CD4-positive, alpha-beta T cell treated with Interferon gamma for 1 hour (primary cell): ENCODE measurements at places on chromosomes 1 and 21.

GRCh38 chr1:169106921-169107602 is 572 bp downstream of the ATP1B1 start:
- no peak for DNase-seq

DNA sequence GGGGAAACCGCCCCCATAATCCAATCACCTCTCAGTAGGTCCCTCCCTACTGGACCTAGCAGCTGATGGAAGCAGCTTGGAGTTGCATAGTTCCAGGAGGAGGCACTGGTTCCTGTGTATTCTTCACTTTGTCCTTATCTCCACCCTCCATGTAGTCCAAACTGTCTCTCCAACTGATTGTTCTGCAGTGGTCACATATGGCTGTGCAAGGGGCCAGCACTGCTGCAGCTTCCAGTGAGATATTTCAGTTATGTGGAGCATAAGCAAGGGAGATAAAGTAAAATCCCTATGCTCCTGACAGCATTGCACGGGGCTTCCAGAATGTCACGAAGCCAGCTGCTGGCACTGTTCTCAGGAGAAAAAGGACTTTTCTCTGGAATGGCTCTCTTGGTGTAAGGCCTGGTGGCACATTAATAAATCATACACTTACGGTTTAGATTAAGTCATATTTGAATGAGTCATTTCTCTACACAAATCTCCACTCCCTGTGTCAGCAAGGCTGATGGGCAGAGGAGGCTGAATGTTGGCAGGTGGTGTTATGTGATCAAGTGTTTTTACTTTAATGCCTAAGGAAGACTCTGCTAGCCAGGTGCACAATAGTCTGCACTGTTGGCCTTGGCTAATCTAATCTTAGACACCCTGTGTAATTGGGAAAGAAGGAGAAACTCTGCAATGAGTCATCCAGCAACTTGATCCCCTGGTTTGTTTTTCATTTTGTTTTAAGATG is 93.4 kb downstream of the KCNK1 start:
- DNase-seq = no peak

DNA sequence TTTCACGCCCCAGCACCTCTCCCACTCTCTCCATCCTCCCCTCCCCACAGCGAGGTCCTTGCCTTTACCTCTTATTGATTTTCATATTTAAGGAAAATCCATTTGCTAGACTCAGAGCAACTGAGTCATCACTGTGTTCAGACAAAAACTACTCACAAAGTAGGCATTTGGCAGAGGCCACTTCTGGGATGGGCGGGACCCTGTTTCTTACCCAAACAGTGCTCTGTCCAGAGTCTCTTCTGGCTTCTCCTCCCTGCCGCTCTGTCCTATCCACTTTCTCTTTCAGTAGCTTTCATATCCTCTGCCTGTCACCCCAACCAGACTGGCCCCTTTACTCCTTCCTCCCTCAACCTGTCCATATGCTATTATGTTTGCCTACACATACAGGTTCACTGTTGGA is 2.4 kb upstream of the NAV1 start:
- no peak for DNase-seq

DNA sequence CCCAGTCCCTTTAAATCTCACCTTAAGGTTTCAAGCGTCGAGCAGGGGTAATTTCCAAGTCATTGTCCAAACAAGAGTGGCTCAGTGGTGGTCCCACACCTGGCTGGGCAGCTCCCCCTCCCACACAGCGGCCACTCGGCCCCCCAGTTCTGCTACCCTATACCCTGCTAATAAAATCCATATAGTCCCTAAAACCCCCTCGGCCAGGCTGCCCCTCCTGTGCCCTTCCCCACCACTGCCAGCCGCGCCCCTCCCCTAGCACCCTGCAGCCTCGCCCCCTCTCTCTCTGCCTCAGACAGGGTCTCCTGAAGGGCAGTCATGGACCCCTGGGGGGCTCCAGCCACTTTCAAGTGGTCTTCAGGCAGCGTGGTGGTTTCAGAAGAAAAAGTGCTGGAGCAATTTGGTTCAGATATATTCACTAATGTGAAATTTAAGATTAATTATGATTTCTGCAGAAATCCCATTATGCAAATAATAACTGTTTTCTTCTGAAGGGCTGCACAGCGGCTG is 34.2 kb upstream of the TTC34 start:
- DNase-seq = no peak

DNA sequence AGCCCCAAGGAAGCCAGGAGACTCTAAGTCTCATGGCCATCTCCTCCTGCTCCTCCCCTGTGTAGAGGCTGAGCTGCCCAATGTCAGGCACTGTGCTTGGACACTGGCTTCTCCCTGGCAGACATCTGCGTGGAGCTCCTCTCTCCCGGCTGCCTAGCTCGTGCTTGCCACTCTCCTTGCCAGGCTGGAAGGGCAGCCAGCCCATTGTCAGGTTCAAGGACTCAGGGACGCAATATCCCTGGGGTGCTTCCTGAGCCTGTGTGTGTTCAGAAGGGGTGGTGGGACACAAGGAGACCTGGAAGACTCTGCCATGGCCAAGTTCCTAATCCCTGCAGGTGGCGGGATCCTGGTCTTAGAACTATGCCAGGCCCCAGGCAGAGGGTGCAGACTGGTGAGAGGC is 65.4 kb upstream of the PARP1 start:
- no peak for DNase-seq

- DNase-seq = no peak
Observed at GRCh38 chr1:109240158-109241152, 8.9 kb upstream of the CELSR2 start.
